H1 (cell line): ENCODE measurements at places on chromosomes 3 and 15. TPM values are rescaled to one million over a fixed set of nuclear protein-coding genes. Genes with fewer than 3 reads are reported as not detected.

DNA sequence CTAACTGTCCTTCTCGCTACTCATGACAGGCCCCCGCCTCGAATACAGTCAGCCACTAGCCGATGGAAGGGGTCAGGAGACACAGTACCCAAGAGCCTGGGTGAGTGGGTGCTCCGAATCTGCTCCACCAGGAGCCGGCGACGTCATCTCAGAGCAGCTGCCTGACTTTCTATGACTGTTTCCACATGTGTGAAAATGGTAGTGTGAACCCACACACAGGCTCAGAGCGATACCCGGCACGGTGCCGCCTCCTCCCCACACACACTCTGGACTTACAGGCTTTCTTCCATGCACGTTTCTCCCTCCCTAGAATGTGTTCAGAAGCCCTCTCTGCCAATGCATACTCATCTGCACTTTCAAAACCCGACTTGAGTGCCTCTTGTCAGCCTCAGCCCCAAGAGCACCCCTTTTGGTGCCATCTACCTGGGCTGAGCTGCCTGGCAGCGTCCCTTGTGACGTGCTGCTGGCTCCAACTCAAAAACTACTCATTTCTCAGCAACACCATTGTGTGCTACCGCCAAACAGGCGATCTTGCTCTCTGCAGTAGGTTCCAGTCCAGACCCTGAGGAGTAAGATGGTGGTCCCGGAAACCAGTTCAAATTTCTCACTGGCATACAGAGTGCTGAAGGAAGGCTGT lies 29.7 kb downstream of the VGLL4 start:
- DNase-seq, result no peak

- DNase-seq, result no peak
Measured at GRCh38 chr3:84906065-84906464, 52.7 kb upstream of the CADM2 start.

Gene C3orf22
- total RNA-seq, result not detected in 2 replicates

GRCh38 chr3:192372616-192373015 lies 354.7 kb downstream of the FGF12 start:
- no peak for DNase-seq

DNA sequence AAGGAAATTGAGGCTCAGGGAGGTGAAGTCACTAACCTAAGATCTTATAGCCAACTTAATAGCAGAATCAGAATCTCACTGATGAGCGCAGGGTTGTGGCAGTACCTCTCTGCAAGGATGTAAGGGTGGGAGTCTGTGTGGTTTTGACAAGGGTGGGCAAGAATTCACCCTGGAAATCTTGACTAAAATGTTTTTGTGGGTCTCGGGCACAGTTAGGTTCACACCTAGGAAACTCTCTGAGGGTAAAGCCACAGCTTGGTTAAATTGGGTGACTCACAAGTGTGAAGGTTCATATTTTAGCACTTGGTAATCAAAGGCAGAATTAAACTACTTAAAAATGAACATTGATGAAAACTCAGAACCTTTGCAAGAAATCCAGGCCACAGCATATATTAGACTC lies 178.2 kb upstream of the EOMES start:
- no peak for DNase-seq

GRCh38 chr15:90420451-90420850 lies 32.4 kb downstream of the IQGAP1 start:
- DNase-seq, result no peak

GRCh38 chr3:70028361-70028760 lies 28.8 kb downstream of the SAMMSON start:
- DNase-seq, result no peak

Gene MLH1
- total RNA-seq, result 47.3 and 51.1 TPM in 2 replicates

DNA sequence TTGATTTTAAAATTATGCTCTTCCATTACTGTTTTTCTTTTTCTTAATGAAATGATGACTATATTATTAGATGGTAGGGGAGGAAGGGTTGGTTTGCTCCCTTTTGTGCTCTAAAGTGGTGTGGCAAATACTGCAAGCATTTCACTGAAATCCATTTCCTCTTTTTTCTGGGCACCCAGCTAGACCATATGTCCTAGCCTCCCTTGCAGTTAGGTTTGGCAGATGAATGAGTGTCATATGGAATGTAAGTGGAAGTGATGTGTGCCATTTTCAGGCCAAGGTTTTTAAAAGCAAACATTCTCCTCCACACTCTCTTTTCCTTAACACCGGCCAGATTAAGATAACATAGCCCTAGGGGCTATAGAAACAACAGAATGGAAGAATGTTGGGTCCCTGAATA lies 363.0 kb downstream of the FGF12 start:
- DNase-seq, result no peak

Gene CPLX3
- not detected in 2 replicates for total RNA-seq

Gene ACVR2B
- 99.9 and 109 TPM in 2 replicates for total RNA-seq

DNA sequence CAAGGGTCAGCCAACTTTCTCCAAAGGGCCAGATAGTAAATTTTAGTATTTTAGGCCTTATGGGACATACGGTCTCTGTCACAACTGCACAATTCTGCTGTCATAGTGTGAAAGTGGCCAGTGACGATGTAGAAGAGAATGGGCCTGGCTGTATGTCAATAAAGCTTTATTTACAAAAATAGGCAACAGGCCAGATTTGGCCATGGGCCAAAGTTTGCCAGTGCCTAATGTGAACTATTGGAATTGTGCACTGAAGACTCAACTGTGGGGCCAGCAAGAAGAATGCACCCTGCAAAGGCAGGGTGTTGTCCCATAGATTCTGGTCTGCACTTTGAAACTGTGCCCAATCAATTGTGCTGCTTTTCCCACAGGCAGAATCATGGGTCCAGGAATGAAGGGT lies 69.4 kb upstream of the PRR23E start:
- DNase-seq, result no peak

- no peak for DNase-seq
Measured at GRCh38 chr3:171092467-171092911, 66.0 kb upstream of the SLC2A2 start.

DNA sequence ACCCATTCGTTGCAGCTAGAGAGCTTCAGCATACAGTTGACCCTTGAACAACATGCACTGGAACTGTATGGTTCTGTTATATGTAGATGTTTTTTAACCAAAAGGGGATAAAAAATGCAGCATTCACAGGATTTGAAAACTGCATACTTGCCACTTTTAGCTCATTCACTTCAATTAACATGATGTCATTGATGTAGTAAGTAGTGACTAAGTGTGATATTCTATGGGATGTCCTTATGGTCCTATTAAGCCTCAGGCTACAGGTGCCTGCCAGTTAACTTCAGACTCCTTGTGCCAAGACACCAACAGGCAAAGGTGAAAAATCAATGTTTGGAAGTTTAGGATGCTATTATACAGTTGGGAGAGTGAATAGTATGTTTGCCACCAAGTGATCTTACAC lies 553.6 kb upstream of the NECTIN3 start:
- no peak for DNase-seq

DNA sequence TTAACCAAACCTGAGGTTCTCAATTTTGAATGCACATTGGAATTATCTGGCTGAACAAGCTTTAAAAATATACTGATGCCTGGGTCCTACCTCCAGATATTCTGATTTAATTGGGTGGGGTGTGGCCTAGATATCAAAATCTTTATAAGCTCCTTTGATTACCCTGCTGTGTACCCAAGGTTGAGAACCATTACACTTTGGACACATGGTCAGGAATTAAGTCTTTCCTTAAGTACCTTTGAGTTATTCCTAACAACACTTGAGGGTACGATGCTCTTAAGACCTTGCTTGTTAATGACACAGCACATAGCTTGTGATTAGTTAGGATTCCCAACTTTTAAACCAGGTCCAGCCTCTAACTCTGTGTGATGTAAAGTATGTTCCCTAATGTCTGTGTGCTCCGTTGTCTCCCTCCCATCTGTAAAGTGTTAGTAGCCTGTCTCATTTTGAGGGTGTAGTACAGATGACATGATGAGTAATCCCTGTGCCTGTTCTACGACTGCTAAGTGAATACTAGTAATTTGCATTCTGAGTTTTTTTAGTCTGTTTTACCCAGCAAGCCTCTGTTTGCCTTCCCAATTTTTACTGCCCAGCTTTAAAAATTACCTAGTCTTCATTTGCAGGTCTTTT lies 154.9 kb downstream of the KLHL25 start:
- DNase-seq, result no peak

DNA sequence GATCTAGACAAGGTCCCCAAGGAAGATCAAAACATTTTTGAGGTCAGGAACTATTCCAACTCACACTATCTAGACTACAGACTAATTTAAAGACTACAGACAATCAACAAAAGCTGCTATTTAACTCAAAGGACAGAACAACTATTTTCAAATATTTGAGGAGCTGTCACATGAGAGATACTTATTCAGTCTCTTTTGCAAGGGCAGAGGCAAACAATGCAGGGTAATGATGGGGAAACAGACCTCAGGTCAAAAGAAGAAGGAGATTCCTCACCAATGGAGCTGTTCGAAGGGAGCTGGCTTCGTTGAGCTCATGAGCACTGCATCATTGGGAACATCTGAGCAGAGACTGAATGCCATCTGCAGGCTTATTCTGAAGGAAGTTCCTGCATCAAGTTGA lies 231.9 kb downstream of the DTWD1 start:
- DNase-seq, result no peak

Gene MUSTN1
- total RNA-seq, result 0.84 and 2.4 TPM in 2 replicates
